ENCODE measurements at places on chromosomes 1 and 21. TPM values are rescaled to one million over a fixed set of nuclear protein-coding genes. Genes with fewer than 3 reads are reported as not detected.

The C1orf74 gene
- total RNA-seq: 1.6 TPM

DNA sequence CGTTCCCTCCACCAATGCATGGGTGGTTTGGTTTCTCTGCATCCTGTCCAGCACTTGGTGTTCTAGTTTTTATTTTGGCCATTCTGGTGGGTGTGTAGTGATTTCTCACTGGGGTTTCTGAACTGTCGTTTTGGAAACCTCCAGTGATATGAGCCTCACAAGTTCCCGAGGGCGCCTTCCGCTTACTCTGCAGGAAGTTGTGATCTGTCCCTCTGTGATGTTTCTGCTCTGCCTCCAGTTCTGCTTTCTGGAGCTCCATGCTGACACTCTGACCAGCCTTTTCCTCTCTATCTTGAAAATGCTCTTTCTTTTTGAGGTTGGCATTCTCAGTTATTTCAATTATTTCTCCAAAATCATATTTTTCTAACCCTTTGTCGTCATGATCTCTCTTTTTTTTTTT, 111.6 kb downstream of the PLD5 start:
- H3K27ac ChIP-seq: no peak overlapping the region
- no peak for DNase-seq
- no peaks in the 10 kb centered on the region for H3K36me3 ChIP-seq
- H3K4me3 ChIP-seq: no peak overlapping the region
- no peaks in the 10 kb centered on the region for H3K4me1 ChIP-seq

The KAZN gene
- 12.0 TPM for total RNA-seq

- H3K4me3 ChIP-seq: no peak overlapping the region
- no peak for DNase-seq
- no peaks in the 10 kb centered on the region for H3K4me1 ChIP-seq
- no peaks in the 10 kb centered on the region for H3K36me3 ChIP-seq
- no peak overlapping the region for H3K27ac ChIP-seq
Observed at GRCh38 chr1:160761886-160762285, 22.8 kb downstream of the SLAMF7 start.

DNA sequence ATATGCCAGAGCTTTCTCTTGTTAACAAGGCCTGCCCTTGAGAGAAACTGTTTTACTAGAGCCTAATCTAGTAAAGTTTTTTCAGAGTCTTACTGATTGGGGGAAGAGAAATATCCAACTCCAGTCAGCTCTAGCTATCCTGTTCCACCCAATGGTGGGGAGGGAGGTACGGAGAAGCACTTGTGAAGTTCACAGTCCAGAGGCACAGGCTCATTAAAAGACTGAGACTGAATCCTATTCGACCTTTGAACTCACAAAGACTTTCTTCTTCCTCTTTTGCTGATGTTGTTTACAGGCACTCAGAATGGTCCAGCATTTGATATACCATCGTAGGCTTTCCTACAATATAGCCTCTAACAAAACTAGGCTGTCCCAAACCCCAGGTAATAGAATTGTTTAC, 15.5 kb upstream of the SFT2D2 start:
- no peaks in the 10 kb centered on the region for H3K36me3 ChIP-seq
- no peak overlapping the region for H3K4me3 ChIP-seq
- no peaks in the 10 kb centered on the region for H3K4me1 ChIP-seq
- DNase-seq: no peak

The RAB13 gene
- 127 TPM for total RNA-seq

DNA sequence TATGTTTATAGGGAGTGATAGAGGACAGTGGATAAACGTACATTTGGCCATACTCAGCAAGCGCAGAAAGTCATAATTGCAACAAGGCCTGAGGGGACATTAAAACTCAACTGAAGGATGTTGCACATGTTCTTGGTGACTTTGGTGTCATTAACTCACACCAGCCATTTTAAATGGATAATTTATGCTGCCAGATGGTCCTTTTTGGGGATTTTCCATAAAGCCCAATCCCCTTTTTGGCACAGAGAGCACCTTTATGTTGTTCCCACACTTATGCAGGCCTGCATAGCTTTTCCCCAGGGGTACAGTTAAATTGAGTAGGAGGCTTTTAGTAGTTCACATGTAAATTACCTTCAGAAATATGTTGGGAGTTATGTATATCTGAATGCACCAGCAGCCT, 279.6 kb downstream of the NFIA start:
- no peak overlapping the region for H3K4me3 ChIP-seq
- no peak overlapping the region for H3K27ac ChIP-seq
- no peak for DNase-seq

DNA sequence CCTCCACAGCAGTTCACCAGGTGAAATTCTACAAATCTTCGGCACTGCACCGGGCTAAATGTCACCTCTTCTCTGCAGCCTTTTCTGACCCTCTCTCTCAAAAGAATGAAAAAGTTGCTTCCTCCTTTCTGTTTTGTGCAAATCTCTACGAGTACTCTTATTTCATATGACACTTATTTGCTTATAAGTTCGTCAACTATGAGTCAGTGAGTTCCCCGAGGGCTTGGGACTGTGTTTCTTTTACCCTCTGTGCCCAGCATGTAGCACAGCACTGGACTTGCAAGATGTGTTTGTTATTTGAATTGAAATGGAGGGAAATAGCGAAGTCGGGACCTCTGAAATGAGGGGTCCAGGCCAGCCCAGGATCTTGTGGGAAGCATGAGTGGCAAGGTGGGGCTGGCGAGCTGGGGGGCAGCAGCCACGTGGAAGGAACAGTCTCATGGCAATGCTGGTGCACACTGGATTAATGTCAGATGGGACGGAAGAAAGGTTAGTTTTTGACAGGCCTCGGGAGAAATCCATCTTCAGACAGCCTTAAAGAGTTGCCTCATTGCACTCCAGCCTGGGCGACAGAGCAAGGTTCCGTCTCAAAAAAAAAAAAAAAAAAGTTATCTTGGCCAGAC, 6.2 kb downstream of the SLC6A9 start:
- H3K36me3 ChIP-seq: peaks cover 1% of the 10 kb centered on the region
- H3K4me3 ChIP-seq: no peak overlapping the region
- H3K27ac ChIP-seq: no peak overlapping the region

The THEM5 gene
- total RNA-seq: not detected

The PIK3CD gene
- total RNA-seq: 13.3 TPM

The CELA3B gene
- 1.8 TPM for total RNA-seq

The VCAM1 gene
- total RNA-seq: 27.8 TPM

DNA sequence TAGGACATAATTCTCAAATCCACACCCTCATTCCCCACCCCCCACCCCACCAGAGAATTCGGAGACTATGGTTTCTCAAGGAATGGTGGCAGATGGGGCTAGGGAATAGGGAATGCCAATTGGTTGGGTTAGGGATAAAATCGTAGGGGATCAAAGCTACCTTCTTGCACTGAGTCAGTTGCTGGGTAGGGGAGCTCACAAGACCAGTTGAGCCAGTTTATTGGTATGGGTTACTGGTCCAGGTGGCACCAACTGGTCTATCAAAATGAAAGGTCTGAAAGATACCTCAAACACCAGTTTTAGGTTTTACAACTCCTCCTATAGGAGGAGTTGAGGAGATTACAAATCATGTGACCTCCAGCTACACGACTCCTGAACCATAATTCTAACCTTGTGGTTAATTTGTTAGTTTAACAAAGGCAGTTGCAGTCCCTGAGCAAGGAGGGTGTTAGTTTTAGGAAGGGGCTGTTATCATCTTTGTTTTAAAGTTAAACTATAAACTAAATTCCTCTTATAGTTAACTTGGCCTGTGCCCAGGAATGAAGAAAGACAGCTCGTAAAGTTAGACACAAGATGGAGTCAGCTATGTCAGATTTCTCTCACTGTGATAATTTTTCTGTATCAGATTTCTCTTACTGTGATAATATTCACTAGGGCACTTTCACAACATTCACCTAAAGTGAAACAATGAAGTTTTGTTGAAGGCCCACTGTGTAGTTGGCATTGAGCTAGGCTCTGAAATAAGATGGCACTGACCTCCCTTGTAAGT, 2.5 kb downstream of the SHISAL2A start:
- no peak overlapping the region for H3K27ac ChIP-seq
- H3K4me1 ChIP-seq: no peaks in the 10 kb centered on the region
- H3K4me3 ChIP-seq: no peak overlapping the region
- no peaks in the 10 kb centered on the region for H3K36me3 ChIP-seq
- no peak for DNase-seq

The SYTL1 gene
- total RNA-seq: 1.8 TPM

DNA sequence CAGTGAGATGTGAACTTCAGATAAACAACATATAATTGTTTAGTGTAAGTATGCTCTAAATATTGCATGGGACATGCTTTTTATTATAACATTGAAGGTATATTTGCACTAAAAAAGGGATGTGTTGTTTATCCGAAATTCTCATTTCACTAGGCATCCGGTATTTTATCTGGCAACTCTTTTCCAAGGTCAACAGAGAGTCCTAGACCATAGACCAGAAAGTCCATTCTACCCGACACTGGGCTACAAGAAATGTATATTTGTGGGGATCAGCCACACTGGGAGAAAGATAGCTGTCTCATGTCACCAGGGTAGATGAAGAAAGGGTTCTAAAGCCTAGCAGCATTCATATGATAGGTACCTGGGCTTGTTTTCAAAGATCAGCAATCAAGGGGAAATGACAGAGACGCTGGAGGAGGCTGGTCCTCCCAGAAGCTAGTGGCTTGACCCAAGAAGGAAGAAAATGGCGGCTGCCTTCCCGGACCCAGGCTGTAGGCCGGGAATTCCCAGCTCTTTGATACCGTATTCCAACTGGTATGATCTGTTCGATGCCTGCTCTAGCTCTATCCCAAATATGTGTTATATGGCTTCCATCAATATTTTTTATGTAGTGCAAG, 161.1 kb upstream of the IRF2BP2 start:
- DNase-seq: no peak
- no peak overlapping the region for H3K4me3 ChIP-seq
- H3K27me3 ChIP-seq: no peaks in the 10 kb centered on the region
- H3K36me3 ChIP-seq: no peaks in the 10 kb centered on the region
- no peaks in the 10 kb centered on the region for H3K4me1 ChIP-seq
- H3K27ac ChIP-seq: no peak overlapping the region
